ENCODE measurements at places on chromosomes 5 and 9.

DNA sequence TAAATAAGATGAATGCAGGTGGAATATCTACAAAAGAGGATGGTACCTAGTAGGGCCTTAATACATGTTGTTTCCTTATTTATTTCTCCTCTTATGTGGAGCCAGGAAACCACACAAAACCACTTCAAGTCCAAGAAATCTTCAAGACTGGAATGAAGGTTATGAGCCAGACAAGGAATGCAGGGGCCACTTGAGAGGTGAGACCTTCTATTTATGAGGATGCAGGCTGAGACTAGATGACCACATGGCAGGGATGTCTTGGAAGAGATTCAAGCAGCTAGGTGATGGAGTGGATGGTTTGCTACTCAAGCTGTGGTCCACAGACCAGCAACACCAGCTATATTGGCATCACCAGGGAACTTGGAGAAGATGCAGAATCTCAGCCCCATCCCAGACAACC, 92.2 kb downstream of the TNC start:
- no peak for DNase-seq

DNA sequence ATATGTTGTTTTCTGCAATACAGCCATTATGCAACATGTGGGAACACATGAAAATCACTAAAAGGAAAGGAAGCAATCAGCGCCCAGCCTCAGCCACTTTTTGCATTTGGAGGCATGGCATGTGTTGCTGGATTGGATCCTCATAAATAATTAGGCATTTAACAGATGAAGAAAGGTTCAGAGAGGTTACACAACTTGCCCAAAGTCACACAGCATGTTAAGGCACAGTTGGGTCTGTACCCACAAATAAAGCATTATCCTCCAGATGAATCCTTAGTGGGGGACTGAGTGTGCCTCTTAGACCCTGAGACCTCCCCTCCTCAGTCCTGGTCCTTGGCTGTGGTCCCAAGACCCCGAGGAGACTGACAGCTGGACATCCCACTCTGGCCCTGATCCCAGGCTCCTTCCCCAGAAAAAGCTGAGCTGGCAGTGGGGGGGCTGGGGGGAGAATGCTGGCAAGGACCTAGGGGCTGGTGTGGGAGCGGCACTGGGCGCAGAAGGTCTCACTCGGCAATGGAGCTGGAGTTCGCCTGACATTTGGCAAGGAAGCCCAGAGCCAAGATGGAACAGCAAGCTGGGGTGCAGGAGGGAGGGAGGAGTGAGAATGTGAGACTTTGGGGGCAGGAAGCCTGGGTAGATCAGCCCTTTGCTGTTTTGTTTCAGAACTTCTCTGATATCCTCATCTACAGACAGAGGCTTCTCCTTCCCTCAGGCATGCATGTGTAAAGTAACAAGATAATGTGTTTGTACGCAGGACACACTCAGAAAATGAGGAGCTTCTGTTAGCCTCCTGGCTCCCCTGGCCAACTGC, 6.9 kb upstream of the AKNA start:
- DNase-seq: no peak

- no peak for DNase-seq
These were observed 76.3 kb downstream of the MACROH2A1 start for GRCh38 chr5:135322744-135323143.

GRCh38 chr5:127696683-127697082, 6.5 kb upstream of the CCDC192 start:
- no peak for DNase-seq

GRCh38 chr5:167967494-167968177, 323.8 kb upstream of the WWC1 start:
- no peak for DNase-seq

DNA sequence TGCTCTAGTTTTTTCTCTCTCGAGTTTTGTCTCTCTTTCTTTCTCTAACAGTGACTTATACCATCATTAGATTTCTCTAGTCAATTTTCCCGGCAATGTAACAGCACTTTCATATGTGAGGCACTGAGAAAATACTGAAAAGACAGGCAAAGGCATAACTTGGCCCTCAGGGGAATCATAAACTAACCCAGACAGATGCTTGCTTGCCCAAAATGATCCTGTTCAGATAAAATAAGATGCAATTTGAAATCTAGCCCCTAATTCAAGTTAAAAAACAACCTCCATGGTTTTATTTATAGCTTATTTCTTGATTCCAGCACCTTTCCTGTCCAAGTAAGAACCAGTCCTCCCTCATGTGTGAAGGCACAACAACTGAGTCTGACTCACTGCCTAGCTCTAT, 294.6 kb downstream of the GAS1 start:
- DNase-seq: no peak

GRCh38 chr9:21688108-21689102, 114.0 kb upstream of the MTAP start:
- DNase-seq: no peak

DNA sequence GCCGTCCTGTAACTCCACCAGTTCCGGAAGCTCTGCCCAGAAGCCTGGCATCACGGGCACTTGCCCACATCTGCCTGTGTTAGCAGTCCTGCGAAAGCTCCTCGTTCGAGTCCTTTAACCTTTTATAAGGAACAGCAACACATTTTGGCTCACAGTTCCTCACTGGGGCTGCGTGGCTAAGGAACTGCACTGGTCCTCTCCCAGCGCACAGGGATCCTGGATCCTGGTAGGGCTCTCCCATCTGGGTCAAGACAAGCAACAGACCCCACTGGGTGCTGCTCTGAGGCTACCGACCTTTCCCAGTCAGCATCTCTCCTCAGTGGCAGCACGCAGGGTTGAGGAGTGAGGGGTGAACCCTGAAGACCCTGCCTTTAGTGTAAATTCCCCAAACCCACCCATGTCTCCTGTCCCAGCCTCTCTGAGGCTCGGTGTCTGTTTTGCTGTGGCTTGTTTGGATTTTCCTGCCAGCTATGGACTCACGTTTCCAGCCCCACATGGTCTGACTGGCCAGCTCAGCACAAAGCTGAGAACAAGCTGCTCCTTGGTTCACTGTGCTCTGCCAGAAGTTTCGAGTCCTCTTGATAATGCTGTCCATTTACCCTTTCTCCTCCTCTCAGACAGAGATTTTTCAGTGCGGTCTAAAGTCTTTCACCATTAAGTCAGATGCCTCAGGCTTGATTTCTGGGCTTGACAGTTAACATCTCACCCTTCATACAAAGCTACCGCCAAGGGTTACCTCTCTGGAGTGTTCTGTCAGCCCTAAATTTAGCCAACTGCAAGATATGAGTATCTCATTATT, 80.0 kb downstream of the AK8 start:
- DNase-seq: no peak

DNA sequence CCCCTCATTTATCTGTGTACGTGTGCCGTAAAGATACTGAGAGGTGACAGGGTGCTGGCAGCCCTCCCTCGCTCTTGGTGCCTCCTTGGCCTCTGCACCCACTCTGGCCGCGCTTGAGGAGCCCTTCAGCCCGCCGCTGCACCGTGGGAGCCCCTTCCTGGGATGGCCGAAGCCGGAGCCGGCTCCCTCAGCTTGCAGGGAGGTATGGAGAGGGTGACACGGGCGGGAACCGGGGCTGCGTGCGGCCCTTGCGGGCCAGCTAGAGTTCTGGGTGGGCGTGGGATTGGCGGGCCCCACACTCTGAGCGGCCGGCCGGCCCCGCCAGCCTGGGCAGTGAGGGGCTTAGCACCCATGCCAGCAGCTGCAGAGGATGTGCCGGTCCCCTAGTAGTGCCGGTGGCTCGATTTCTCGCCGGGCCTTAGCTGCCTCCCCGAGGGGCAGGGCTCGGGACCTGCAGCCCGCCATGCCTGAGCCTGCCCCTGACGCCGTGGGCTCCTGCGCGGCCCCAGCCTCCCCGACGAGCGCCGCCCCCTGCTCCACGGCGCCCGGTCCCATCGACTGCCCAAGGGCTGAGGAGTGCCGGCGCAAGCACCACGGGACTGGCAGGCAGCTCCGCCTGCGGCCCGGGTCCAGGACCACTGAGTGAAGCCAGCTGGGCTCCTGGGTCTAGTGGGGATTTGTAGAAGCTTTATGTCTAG, 21.6 kb downstream of the NKX2-5 start:
- DNase-seq: no peak

GRCh38 chr5:140647042-140647419, 399 bp downstream of the NDUFA2 start:
- DNase-seq: no peak

GRCh38 chr5:83251849-83252248, 174.5 kb downstream of the XRCC4 start:
- DNase-seq: no peak

GRCh38 chr5:137611011-137611580, 112.0 kb upstream of the SPOCK1 start:
- DNase-seq: no peak

DNA sequence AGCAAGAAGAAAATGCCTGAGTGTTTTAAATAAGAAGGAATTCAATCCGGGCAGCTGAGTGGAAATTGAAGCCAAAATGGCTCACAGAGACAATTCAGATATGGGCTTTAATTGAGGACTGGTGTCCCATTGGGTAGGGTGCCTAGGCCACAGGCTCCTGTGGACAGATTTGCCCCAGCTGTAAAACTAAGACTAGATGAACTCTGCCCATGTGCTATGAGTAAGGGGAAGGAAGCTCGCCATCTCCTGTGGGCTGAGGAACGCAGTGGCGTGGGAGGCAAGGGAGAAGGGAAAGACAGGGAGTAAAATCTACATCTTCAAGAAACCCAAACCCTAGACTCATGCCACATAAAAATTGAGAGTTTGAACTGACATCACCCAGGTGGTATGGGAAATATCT, 66.1 kb downstream of the KLHL3 start:
- DNase-seq: no peak

DNA sequence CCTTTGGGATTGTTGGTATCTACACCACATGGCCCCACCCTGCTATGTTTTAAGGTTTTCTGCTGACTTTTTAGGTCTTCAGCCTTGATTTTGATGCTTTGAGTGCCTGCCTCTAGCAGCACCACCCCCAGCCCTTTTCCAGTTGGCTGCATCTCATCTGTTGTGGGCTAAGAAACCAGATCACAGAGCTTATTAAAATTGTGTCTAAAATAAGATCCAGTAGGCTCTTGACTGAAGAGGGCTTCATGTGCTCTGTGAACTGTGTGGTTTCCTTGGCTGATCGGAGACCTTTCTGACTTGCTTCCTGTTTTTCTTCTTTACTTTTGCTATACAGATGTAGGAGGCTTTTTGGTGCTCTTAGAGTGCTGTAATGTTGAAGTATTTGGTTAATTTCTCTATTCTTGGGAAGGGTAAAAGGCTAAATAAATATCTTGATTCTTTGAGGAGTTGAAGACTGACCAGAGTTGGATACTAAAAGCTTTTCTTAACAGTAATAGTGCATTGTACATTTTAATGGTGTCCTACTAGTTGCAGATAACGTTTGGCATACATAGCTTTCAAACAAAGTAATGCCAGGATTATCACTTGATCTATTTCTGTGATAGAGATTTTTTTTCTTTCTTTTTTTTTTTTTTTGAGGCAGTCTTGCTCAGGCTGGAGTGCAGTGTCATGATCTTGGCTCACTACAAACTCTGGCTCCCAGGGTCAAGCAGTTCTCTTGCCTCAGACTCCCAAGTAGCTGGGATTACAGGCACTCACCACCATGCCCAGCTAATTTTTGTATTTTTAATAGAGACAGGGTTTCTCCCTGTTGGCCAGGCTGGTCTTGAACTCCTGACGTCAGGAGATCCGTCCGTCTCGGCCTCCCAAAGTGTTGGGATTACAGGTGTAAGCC, 4.5 kb downstream of the UBE2D2 start:
- DNase-seq: no peak

DNA sequence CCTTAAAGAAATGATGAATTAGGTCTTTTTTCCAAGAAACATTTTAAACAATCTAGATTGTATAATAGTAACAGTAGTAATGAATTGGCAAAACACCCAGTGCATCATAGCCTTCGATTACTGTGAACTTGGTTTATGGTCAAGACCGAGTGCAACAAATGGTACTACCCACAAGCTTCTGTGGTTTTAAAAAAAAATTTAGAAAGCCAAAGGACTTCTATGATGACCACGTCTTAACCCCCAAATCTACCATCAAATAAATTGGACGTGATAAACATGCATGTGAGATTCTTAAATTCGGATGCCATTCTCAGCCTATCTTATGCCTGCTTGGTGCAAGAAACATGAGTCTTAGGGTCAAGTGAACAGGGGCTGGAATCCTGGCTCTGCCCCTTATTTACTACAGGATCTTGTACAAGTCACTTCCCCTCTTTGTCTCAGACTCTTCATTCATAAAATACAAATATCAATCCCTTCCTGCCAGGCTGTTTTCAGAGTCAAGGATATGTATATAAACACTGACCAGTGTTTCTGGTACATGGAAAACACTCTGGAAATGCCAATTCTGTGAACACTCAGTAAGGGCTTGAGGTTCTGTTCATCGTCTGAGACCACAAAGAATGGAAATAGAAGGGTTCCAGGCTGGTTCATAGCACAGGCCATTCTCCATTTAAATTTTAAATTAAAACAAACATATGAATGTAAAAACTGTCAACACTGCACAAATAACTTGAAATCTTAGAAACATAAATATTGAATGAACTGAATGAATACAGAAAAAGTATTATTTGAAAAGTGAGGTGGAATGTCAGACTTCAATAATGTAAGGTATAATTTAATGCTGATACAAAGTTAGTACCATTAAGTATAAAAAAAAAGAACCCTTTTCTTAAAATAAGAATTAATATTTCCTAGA, 107.8 kb downstream of the NR6A1 start:
- no peak for DNase-seq

DNA sequence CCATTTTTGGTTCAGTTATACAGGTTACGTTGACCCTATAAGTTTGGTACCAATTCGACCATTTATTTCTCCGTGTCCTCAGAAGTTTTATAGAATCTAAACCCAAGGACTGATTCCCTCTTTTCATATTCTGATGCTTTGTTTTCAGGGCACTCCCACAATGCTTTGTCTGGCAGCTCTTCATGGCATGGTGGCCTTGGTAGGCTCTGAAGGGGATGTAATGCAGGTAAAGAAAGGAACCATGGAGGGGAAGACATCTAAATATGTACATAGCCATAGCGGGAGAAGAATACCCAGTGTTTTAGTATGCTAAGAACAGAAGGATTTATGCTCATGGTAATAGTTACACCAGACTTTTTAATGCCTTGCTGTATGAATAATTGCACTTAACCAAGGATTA, 82.7 kb downstream of the HACD4 start:
- no peak for DNase-seq

GRCh38 chr5:135133698-135134515, 99.9 kb upstream of the PITX1 start:
- no peak for DNase-seq

- DNase-seq: no peak
These were observed 407.4 kb upstream of the TNC start for GRCh38 chr9:115525111-115526058.

GRCh38 chr9:17839776-17840175, 260.9 kb downstream of the SH3GL2 start:
- no peak for DNase-seq

- no peak for DNase-seq
These were observed 160.9 kb upstream of the LHFPL2 start for GRCh38 chr5:78809444-78809843.

- no peak for DNase-seq
These were observed 619.1 kb downstream of the CCDC171 start for GRCh38 chr9:16171911-16172310.

All from amniotic stem cell (primary cell).